CD8-positive, alpha-beta T cell (primary cell): ENCODE measurements at places on chromosomes 7 and 10.

DNA sequence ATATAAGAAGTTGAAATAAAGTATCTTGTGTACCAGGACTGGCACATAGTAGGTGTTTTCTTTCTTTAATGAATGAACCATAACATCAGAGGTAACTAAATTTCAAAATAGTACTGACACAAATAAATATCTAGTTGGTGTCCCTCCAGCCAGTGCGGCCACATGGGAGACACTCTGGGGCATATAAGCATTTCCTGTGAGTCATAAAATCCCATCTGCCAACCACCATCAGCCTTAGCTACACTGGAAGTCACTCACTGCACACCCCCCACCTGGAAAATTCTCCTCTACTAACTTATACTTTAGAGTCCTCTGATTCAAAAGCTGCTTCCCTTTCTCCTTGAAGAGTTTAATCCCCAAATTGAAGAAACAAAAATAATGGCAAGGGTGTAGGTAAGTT is 32.5 kb downstream of the DYDC1 start:
- DNase-seq: no peak

DNA sequence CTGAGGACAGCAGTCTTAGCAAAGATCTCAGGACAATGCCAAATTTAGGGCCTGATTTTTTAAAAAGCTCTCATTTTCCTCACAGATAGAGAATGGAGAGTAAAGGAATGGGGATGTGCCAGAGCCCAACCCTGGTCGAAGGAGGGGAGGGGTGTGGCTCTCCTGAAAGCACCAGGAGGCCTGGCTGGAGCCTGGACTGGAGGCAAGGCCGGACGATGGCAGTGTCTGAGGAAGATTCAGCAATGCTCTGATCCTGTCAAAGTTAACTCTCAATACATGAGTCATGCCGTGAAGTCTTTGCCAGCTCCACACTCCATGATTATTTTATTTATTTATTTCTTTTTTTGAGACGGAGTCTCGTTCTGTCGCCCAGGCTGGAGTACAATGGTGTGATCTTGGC is 108.3 kb downstream of the UPF2 start:
- DNase-seq: no peak

GRCh38 chr10:19488592-19489280 is 327.5 kb upstream of the PLXDC2 start:
- DNase-seq: no peak

DNA sequence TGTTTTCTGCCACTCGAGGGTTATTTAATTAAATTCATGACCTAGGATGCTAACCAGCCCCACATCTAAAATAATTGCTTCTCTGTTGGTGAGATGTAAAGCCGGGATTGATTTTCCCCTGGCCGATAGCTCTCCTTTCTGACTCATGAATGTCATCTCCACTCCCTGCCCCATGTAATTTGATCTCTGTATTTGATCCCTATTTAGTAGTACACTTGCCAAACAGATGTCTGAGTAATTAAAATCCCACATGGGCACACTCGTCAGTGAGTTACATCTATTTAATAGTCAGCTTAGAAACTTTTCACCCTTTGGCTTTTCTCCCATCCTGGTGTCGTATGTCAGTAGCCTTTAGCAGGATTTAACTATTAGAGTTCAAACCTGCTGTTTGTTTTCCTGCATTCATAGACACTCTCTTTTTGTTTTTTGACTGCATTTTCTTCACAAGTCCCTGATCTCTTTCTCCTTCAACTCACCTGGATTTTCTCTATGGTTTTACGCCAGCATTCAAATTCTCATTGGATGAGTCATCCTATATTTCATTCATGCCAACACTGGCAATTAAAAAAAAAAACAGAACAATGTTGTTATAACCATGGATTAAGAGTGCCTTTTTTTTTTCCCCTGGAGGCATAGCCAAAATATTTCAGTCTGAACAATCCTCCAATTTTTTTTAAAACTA is 82.7 kb downstream of the SPAG6 start:
- no peak for DNase-seq

GRCh38 chr7:111953611-111954010 is 252.6 kb downstream of the DOCK4 start:
- DNase-seq: no peak

DNA sequence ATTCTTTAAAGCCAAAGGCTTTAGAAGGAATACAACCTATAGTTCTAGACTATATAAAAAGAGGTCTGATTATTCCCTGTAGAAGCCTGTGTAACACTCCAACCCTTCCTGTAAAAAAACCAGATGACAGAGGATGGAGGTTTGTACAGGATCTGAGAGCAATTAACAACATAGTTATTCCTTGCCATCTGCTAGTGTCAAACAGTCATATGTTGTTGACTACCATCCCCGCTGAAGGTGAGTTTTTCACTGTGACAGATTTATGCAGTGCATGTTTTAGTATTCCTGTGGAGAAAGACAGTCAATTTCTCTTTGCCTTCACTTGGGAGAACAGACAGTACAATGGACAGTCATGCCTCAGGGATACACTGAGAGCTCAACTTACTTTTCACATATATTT is 19.0 kb upstream of the SLC26A4 start:
- no peak for DNase-seq

- no peak for DNase-seq
Observed at GRCh38 chr7:2833083-2833910, 10.8 kb downstream of the GNA12 start.

DNA sequence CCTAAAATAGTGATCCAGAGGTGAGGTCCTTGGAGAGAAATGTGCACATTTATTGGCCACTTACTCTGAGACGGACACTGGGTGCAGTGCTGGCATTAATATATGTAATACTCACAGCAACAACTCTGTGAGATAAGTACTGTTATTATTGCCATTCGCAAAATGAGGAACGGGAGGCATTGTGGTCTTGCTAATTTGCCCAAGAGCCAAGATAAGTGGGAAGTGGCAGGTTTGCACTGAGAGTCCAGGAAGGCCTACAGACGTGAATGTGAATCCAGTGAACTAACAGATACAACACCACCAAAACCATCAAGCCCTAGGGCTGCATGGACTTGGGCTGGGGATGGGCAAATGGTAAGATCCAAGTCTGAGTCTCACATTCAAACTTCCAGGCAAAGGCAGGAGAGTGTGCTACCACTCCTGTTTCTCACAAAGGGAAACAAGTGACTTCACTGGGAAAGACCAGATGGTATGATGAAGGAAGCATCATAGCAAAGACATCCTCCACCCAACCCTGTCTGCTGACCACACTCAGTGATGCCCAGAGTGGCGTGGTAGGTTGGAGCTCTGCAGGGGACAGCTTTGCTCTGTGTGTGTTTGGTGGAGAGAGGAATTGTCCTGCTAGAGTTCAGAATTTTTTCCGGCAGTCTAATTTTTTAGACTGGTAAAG is 19.2 kb downstream of the TMEM273 start:
- no peak for DNase-seq

DNA sequence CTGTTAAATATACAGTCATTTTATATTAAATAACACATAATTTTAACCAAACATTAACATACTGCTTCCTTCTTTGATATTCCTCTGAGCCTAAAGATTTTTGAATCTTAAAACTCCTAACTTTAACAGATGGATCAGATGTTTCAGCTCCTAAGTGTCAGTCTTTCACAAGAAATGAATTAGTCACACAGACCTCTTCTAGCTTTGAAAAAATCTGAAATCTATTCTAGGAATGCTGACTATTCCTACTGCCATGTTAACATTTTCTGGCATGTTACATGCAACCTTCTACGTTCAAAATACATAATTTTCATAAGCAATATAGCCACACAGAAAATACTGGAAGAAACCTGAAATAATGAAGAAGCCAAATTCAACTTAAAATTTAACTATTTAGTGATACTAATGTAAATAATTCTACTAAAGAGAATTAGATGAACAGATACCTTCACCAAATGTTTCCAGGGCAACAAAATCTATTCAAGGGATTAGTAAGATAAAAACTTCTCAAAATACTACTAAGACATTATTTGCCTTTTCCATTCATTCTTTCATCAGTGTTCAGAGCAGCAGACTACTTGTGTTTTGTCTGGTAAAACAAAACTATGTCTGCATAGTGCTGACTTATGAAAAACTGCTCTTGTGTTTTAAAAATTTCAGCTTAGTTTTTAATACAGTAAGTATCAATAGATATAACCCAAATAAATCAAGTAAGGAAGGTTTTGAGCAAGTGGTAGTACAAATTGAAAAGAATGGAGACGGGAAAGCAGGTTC is 9.2 kb downstream of the JMJD1C start:
- DNase-seq: no peak

GRCh38 chr7:37738321-37738720 is 54.8 kb downstream of the GPR141 start:
- DNase-seq: no peak
